ENCODE measurements at places on chromosomes 6 and 20.

DNA sequence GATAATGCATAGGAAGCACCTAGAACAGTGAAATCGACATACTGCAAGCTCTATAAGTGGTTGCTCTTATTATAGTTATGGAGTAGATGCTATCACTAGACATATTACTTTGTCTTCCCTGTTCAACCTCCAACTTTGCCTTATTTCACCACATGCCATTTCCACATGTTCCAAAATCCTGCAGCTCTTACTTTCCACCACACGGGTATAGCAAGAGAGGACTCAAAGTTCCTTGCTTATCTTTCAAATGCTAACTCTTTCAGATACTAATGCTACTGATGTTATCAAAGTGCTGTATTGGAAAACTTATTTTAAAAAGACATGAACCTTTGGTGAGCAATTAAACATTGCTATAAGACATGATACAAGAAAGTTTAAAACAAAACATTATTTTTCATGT is 1130.1 kb downstream of the HACE1 start:
- no peak for DNase-seq

GRCh38 chr6:23510778-23511510 is 615.1 kb upstream of the NRSN1 start:
- no peak for DNase-seq

DNA sequence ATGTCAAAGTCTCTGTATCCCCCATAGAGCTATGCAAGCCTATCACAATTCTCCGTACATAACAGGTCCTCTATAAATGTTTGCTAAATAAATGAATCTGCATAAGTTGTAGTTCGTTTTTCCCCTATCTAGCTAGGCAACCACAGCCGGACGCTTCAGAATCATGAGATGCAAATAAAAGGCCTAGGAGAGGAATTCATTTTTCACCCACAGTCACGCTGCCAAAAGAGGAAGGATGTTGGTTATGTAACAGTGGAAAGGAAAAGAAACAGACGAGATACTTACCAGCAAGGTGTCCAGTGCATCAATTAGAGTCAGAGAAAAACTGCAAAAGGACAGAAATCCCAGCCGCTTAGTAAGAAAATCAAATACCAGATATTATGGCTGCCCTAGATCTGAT is 2.4 kb downstream of the EDEM2 start:
- DNase-seq = no peak

DNA sequence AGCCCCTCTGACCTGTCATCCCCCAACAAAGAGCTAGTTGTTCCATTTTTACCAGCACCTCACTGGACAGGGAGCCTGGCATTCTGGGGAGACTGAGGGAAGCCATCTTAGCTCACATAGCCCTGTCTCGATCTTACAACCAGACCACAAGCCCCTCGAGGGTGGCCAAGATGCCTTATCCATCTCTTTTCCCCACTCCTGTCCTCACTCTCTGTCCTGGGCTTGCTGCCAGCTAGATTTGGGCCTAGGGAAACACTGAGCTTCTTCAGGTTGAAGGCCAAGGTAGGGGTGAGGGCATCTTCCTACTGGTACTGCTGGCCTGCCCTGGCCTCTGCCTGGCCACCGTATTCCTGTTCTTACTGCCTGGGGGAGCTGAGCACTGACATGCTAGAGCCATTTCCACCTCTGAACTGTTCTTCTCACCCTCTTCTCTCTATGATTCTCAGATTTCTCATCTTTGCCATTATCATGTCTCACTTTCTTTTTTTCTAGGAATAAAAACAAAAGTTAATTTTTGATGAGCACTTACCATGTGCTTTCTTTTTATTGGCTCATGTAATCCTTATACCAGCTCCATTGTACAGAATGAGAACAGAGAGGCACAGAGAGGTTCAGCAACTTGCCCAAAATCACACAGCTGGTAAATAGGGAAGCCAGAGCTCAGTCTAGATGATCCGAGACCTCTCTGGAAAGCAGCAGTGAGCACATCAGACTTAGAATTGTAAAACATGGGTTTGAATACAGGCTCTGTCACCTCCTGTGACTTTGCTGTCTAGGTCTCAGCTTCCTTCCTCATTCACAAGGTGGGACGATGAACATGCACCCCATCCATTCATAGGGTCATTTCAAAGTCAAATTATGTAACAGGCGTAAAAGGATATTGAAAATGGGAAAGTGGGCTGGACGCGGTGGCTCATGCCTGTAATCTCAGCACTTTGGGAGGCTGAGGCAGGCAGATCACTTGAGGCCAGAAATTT is 28.7 kb downstream of the FGD2 start:
- no peak for DNase-seq

GRCh38 chr20:62818592-62819493 is 2.0 kb downstream of the COL9A3 start:
- DNase-seq = no peak

- DNase-seq = no peak
Measured at GRCh38 chr6:113824866-113825265, 32.3 kb upstream of the MARCKS start.

- no peak for DNase-seq
Measured at GRCh38 chr20:61980647-61981583, 84.8 kb downstream of the TAF4 start.

- no peak for DNase-seq
Measured at GRCh38 chr6:20997143-20997769, 463.0 kb downstream of the CDKAL1 start.

DNA sequence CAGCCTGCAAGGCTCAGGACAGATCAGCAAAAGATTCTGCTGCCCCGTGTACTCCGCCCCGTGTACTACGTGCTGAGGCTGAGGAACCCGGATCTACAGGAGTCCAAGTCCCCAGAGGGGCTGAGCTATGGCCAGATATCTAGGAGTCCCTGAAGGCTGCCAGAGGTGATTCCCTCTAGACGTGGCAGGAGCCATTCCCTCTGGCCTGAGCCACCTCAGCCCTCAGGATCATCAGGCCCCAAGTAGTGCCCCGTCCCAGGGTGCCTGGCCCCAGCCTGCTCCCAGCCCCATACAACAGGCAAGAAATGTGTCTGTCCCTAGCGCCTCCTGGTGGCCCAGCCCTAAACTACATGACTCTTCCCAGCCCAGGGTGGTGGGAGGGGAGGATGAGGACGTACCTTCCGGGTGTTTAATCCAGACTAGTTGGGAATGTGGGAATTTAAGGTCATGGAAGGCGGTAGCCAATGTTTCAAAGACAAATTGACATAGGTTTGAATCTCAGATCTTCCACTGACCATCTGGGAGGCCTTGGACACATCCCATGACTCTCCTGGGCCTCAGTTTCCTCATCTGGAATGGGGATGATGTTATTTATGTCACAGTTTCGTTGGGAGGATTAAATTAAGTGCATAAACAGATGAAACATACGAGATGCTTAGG is 49.4 kb upstream of the PTPN1 start:
- DNase-seq = peak; percentile 79

GRCh38 chr6:32953775-32954174 is 878 bp upstream of the HLA-DMA start:
- DNase-seq = no peak

- DNase-seq = no peak
Measured at GRCh38 chr6:81909981-81910900, 157.8 kb upstream of the TENT5A start.

DNA sequence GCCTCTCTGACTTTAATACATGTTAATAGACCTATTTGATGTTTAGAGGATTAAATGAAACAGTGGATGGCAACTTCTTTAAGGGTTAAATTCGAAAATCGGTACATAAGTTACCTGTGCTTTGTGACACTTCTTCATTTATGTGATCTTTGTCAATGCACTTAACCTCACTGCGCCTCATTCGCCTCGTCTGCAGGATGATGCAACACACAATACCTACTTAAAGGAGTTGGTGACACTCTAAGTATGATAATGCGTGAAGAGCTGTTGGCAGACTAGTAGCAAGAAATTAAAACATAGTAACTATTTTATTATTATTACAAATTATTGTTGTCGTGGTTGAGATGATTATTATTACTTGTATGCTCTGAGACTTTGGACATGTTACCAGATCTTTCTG is 92.8 kb downstream of the TSHZ2 start:
- DNase-seq = no peak

DNA sequence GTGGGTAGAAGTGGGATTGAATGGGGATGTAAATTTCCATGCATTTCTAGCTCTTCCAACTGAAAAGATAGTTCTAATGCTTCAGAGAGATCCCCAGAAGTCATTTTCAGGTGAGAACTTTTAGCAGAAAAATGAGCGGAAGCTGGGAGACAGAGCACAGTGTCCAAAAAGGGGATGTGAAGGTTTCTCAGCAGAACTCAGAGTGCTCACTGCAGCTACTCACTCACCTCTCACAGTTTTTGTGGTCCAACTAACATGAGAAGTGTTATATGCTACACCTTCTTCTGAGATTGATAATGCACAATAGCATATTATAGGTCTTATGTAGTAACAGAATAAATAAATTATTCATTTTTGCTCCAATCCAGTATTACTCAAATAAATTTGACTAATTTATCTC is 519.2 kb upstream of the HS3ST5 start:
- DNase-seq = no peak

DNA sequence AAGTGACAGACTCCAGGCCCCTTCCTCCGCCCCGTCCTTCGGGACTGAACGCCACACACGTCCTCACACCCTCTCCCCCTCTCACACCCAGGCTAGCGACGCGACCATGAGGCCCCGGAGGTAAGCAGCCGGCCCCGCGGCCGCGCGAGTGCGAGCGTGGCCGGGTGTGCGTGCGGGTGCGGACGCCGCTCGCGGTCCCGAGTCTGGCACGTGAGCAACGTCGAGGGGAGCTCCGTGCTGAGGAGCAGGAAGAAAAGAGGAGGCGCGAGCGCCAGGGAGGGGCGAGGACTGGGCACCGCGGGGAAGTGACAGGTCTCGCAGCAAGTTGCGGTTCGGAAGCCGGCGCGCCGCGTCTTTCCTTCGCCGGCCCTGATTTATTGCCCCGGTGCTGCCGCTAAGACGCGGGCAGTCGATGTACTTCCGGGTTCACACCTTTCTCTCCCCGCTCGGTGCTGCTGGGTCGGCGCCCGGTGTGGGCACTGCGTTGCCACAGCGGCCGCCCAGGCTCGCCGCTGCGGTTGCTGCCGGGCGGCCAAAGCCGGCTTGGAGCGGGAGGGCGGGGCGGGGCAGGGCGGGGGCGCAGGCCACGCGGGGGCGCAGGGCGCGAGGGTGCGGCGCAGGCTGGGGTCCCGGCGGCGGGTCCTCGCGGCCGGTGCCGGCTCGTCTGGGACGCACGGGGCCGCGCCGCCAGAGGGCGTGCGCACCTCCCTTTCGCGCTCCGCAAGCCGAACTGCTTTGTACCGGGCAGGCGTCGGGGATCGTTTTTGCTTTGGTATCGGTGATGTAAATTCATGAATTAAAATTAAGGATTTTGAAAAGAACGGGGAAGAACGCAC is 15.8 kb upstream of the LIN28B start:
- DNase-seq = no peak

GRCh38 chr20:1401451-1401907 is 8.6 kb upstream of the FKBP1A start:
- no peak for DNase-seq

DNA sequence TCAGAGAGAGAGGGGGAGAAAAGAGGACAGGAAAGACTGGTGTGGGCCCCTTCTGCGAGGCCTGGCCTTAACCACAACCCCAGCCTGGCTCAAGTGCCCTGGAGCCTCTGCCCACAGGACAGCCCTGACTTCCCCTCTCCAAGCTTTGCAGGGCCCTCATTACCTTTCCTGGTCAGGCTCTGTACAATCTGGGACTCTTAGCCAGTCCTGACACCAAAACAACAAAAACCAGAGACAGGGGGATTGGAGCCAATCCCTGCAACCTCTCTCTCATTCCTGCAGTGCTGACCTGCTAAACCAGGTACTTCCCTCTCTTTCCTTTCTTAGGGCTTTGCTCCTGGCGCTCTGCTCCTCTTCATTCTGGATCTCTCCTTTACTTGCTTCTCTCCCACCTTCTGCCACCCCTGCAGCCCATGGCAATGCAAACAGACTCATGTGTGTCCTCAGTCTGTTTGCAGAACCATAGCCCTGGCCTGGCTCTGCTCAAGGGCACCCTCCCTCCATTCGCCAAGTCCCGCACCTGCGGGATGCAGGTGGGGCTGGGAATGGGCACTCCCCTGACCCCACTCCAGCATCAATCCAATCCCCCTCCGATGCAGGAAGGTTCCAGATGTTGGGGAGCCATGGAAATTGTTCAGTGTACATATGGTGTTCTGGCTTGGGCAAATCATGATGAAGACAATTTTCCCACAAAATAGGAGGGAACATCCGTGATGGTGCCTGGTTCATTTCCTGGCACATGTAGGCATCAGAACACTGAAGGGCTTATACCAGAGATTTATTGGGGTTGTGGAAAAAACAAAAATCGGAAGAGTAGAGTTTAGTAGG is 38.1 kb downstream of the RPP40 start:
- DNase-seq = no peak

DNA sequence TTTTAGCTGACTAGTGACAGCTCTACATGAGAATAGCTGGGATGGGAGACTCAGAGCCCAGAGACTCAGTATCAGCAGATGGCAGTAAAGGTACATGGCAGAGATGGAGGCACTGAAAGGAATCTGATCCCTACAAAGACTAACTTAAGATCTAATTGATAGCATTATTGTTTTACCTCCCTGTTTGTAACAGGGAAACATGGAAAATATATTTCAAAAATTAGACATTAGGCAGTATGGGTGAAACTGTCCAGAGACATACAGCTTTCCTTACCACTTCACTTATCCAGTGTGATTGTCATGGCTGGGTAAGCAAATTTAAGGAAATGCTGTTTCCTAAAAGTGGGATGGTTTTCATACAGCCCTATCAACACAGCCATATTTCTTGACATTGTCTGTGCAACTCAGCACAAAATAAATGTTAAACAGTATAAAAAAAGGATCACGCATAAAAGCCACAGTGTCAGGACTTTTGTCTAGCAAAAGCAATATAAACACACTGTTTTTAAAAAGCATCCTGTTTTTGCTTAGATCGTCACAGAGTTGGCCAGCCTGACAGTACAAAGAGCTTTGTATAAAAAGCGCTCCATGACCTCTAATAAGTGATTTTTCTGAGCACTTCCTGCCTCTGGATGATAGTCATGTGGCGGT is 376.9 kb downstream of the PHF3 start:
- DNase-seq = no peak

GRCh38 chr6:154448448-154449096 is 61.9 kb downstream of the CNKSR3 start:
- DNase-seq = no peak

GRCh38 chr6:157443066-157443800 is 62.2 kb downstream of the ZDHHC14 start:
- DNase-seq = no peak

DNA sequence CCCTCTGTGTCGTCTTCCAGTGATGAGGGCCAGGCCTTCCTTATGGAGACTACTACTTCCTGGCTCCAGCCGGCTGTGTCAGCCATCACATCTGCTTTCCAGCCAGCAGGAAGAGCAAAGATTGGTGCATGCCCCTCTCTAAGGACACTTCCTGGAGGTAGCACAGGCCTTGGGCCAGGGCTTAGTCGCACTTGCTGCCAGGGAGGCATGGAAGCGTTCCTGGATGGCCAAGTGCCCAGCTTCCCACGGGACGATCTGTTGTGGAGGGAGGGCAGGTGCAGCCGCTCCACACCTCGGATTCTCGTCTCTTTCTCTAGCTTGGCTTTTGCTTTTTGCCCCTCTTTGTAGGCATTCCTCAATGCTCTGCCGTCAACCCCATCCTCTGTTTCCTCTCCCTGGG is 11.9 kb downstream of the ERMARD start:
- no peak for DNase-seq
